ENCODE measurements at places on chromosomes 2 and 18. TPM values are rescaled to one million over a fixed set of nuclear protein-coding genes. Genes with fewer than 3 reads are reported as not detected.

The KCNE4 gene
- 22.2 TPM for total RNA-seq

The HOXD1 gene
- total RNA-seq, result not detected

The CDH20 gene
- 0.09 TPM for total RNA-seq

The AQP12B gene
- total RNA-seq, result not detected

The KCTD1 gene
- total RNA-seq, result 21.8 TPM

The BCS1L gene
- total RNA-seq, result 33.3 TPM

The SNED1 gene
- total RNA-seq, result 105 TPM

The ACVR1 gene
- 32.9 TPM for total RNA-seq

The CNTNAP5 gene
- total RNA-seq, result not detected

The PLGLB1 gene
- 1.5 TPM for total RNA-seq

The LOXHD1 gene
- total RNA-seq, result not detected

The COL4A3 gene
- 1.3 TPM for total RNA-seq

The EFEMP1 gene
- total RNA-seq, result 1,009 TPM

The ANKAR gene
- total RNA-seq, result 22.2 TPM

The LAMA1 gene
- total RNA-seq, result 30.1 TPM

The MITD1 gene
- 30.1 TPM for total RNA-seq

The GREB1 gene
- total RNA-seq, result 1.7 TPM

The FAM124B gene
- 1.2 TPM for total RNA-seq

The FIGLA gene
- not detected for total RNA-seq

The CYTIP gene
- 0.82 TPM for total RNA-seq

The RESP18 gene
- not detected for total RNA-seq

The RND3 gene
- 321 TPM for total RNA-seq

The MC4R gene
- total RNA-seq, result not detected

The ALPI gene
- not detected for total RNA-seq

The PSMA8 gene
- total RNA-seq, result not detected

The OR6B2 gene
- total RNA-seq, result not detected

The REG1B gene
- not detected for total RNA-seq

The KCNG2 gene
- not detected for total RNA-seq

The FAM98A gene
- 41.8 TPM for total RNA-seq

The ZNF385B gene
- 4.8 TPM for total RNA-seq

The GRP gene
- not detected for total RNA-seq

The DLGAP1 gene
- total RNA-seq, result 1.4 TPM

The SLC5A7 gene
- total RNA-seq, result not detected

The VPS4B gene
- total RNA-seq, result 77.9 TPM

The GPR39 gene
- total RNA-seq, result 12.7 TPM

The SIX3 gene
- total RNA-seq, result not detected

The FAP gene
- 150 TPM for total RNA-seq

The ST3GAL5 gene
- total RNA-seq, result 19.4 TPM

The MSH6 gene
- 82.5 TPM for total RNA-seq

The MAB21L4 gene
- not detected for total RNA-seq

The CGREF1 gene
- 9.3 TPM for total RNA-seq

The PLGLB2 gene
- total RNA-seq, result not detected

The SKOR2 gene
- not detected for total RNA-seq

The WNT10A gene
- not detected for total RNA-seq

The SLC16A14 gene
- 0.49 TPM for total RNA-seq

The SKA1 gene
- 3.0 TPM for total RNA-seq

The PPIG gene
- 43.7 TPM for total RNA-seq

The NDUFV2 gene
- total RNA-seq, result 137 TPM

The CXCR4 gene
- total RNA-seq, result 0.27 TPM

The GALNT1 gene
- 49.0 TPM for total RNA-seq

The SERPINB5 gene
- total RNA-seq, result not detected

The LIMS4 gene
- 4.7 TPM for total RNA-seq

The ZEB2 gene
- 129 TPM for total RNA-seq

The NLRC4 gene
- total RNA-seq, result not detected
